ENCODE measurements at places on chromosomes 16 and 17.

DNA sequence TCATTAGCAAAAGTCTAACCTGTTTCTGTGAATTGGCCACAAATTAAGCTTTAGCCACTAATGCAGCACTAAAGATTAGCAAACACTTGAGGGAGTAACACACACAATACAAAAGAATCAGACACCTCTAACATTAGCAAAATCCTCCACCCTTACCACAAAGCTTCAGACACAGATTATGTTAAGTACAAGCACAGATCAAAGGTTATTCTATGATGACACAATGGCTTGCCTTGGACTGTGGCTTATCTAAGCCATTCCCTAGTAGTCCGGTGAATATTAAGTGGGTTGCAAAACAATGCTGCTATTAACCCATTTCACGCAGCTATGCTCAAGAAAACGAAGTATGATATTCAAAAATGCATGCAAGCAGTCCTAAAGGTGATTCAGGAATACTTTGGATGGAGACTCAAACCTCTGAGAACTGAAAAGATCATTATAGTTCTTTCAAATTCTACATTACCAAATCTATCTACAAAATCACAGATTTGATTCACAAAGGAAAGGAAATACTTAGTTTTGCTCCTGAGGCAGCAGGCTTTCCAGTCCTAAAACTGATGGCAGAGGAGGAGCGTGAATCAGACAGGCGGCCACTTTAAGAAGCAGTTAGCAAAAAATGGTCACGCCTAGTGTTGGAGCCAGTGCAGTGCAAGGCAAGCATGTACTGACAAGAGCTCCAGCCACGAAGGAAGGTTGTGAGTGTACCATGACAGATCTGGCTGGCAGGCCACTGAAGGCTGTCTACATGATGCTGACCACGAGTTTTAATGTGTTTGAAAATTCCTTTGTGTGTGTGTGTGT, 67.2 kb downstream of the PARN start:
- DNase-seq = peak; percentile 8

GRCh38 chr17:17077861-17078732, 35.8 kb downstream of the MPRIP start:
- no peak for DNase-seq

GRCh38 chr16:78407191-78407590, 307.7 kb downstream of the WWOX start:
- no peak for DNase-seq

DNA sequence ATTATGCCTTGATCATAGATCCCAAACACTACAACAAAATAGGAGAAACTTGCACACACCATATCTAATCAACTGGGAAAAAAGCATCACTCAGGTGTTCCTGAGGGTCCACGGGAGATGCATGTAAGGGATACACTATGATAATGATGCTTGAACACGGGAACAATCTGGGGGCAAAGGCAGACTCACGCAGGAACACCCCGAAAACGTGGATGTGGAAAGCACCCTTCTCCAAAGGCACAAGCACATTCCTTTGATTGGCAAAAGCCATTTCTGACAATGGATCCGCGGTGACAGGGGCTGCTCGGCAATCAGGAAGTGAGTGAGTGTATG, 1.3 kb downstream of the ZNF652 start:
- peak; percentile 51 for DNase-seq

DNA sequence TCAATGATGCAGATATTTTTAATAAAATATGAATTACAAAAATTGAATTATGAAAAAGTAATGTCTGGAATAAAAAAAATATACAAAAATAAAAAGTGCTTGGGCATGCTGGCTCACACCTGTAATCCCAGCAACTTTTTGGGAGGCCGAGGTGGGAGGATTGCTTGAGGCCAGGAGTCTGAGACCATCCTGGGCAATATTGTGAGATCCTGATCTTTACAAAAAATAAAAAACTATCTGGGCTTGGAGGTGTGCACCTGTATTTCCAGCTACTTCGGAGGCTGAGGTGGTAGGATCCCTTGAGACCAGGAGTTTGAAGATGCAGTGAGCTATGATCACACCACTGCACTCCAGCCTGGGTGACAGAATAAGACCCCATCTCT, 141.8 kb downstream of the NPIPB5 start:
- DNase-seq = no peak

GRCh38 chr17:41537614-41537954, 9.5 kb upstream of the KRT19 start:
- DNase-seq = no peak

DNA sequence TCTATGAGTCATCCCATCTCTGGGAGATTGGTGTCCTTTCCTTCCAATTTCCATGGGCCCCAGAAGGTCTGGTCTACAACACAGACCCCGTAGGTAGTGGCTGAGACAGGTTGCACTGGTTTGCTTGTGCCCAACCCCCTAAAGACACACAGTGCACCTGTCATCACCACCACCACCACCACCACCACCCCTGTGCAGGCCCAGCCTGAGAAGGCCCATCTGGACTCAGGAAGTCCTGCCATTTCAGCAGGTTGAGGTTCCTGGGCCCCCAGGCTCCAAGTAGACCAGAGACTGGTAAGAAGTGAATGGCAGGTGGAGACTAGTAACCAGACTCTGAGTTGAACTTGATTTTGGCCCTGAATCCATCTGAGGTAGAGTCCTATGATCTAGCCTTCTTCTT, 25.9 kb upstream of the PHB1 start:
- DNase-seq = no peak

GRCh38 chr17:31754239-31754945, 104.7 kb downstream of the COPRS start:
- no peak for DNase-seq

DNA sequence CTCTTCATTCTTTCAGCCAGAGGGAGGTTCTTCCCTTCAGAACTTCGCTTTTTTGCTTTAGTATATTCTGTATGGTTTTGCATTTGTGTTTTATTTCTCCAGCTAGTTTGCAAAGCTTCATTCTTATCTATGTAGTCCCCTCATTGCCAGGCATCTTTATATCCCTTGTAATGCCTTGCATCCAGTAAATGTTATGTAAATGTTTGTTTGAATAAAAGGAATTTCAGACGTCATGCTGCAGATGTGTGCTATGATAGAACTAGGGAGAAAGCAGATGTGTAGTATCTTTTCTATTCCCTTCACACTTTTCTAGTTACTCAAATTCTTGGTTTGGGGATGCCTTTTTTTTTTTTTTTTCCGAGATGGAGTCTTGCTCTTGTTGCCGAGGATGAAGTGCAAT, 62.6 kb upstream of the RASL10B start:
- DNase-seq = no peak

DNA sequence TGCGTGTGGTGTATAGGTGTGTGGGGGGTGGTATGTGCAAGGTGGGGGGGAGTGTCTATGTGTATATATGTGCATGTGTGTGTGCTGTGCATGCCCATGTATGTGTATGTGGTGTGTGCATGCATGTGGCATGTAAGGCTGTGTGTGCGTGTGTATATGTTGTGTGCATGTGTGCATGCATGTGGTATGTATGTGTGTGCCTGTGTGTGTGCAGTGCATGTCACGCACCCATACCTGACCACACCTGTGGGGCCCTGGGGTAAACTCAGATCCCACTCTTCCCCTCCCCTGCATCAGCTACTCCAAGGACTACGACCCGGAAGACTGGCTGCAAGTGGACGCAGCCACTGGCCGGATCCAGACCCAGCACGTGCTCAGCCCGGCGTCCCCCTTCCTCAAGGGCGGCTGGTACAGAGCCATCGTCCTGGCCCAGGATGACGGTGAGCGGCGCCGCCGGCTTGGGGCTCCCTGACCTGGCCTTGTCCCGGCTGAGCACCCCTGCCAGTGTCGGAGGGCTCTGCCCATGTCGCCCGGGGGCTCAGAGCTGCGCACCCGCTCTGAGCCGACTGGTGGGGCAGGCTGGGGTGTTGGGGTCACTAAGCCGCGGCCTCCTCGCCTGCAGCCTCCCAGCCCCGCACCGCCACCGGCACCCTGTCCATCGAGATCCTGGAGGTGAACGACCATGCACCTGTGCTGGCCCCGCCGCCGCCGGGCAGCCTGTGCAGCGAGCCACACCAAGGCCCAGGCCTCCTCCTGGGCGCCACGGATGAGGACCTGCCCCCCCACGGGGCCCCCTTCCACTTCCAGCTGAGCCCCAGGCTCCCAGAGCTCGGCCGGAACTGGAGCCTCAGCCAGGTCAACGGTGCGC, 9.1 kb downstream of the SLC22A31 start:
- DNase-seq = no peak

DNA sequence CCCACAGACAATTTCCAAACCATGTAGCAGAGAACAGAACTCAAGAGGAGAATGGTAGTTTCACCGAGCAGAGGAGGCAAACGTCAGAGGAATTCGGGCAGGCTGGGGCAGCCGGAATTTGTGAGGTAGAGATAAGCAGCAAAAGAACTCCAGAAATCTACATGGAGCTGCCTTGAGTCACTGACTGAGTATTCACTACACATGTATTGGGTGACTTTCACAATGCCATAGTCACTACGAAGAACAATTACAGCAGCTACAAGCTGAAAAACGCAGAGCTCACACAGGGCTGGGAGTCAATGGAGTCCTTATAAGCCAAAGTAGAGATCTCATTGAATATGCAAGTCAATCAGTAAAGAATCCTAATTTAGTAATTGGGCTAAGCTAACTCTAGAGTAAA, 13.4 kb downstream of the CMC2 start:
- DNase-seq = no peak

DNA sequence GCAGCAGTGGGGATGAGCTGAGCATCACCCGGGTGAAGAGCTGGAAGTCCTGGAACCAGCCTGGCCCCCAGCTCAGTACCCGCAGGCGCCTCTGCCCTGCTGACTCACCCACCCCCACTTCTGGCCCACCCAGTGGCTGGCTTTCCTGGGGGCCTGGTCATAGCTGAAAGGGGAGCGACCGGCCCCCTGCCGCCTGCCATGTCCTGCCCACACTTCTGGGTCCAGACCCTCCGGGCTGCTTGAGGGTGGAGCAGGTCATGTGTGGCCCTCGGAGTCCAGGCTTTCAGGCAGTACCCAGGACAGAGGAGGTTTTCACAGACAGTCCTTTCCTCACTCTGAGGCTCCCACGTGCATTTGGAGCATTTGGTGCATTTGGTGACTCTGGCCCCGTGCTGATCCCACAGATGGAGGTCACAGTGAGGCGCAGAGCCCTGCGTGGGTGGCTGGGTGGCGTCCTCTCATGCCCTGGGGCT, 7.1 kb upstream of the PIEZO1 start:
- no peak for DNase-seq

DNA sequence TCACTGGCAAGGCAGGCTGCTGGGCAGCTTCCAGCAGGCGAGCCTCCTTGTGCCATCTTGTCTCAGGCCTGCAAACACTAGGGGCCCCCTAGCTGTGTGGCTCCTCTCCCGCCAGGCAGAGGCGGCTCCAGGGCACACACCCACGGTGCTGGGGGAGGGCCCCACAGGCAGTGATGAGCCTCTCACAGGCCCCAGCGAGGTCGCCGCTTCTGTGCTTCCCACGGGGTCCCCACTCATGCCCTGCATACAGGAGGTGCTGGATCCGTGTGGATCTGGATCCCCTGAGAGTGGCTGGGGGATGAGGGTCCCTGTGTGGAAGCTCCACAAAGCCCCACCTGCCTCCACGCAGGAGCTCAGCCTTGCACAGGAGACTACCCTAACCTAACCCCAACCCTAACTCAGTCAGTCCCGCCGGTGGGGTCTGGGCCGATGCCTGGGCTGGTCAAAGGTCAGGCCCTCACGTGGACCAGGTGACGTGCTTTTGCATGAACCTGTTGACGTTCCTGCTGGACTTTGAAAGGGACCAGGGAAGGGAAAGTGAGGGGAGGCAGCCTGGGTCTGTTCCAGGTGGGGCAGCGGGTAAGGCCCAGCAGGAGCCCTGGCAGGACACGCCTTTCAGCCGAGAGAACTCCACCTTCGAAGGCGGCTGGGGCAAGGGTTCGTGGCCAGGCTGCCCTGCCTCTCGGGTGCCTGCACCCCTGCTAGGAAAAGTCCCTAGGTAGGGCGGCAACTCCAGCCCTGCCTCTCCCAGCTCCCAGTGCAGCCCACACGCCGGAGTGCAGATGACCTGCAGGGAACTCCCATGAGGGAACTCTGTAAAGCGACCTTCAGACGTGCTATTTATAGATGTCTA, 5.2 kb downstream of the SECTM1 start:
- no peak for DNase-seq

GRCh38 chr17:77212081-77212832, 71.5 kb downstream of the SEC14L1 start:
- DNase-seq = no peak

DNA sequence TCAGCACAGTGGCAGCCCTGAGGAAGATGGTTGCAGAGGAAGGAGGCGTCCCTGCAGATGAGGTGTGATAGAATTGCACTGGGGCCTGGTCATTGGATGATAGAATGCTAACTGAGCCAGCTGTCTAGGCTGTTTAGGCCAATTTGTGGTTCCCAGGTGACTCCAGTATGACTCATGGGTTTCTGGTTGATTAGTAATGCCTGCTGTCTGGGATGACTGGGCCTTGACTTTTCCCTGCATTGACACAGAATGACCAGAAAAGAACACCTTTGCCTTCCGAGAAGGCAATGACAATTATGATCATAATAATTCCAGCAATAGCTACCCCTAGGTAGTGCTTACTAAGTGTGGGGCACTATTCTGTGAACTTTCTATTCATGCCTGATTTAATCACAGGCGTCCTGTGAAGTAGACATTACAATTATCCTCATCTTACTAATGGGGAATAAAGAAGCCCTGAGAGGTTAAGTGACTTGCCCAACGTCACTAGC, 31.5 kb downstream of the USP43 start:
- DNase-seq = no peak

DNA sequence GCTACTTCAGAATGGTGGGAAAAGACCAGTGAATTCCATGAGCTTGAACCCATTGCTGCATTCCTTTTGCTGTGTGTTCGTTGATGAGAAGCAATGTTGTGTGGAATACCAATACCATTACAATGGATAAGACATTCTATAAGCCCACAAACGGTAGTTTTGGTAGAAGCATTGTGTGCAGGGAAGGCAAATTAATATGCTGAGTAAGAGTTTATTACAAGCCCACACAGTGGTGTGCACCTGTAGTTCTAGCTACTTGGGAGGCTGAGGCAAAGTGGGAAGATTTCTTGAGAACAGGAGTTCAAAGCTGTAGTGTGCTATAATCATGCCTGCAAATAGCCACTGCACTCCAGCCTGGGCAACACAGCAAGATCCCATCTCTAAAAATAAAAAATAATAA, 19.9 kb upstream of the TENT4B start:
- no peak for DNase-seq

- no peak for DNase-seq
These were observed 1.0 kb downstream of the CX3CL1 start for GRCh38 chr16:57373117-57373947.

- no peak for DNase-seq
These were observed 216.2 kb downstream of the HS3ST3A1 start for GRCh38 chr17:13385481-13385911.

- no peak for DNase-seq
These were observed 93.6 kb downstream of the CDH13 start for GRCh38 chr16:82720414-82720813.

Measured in anterior cingulate cortex (tissue), 58 donors.